ENCODE measurements at places on chromosomes 11 and 22.
A peak's percentile ranks its signal among the peaks of the same experiment; 100 is the strongest.

- no peak for DNase-seq
Measured at GRCh38 chr11:36738292-36738861, 140.3 kb upstream of the RAG2 start.

DNA sequence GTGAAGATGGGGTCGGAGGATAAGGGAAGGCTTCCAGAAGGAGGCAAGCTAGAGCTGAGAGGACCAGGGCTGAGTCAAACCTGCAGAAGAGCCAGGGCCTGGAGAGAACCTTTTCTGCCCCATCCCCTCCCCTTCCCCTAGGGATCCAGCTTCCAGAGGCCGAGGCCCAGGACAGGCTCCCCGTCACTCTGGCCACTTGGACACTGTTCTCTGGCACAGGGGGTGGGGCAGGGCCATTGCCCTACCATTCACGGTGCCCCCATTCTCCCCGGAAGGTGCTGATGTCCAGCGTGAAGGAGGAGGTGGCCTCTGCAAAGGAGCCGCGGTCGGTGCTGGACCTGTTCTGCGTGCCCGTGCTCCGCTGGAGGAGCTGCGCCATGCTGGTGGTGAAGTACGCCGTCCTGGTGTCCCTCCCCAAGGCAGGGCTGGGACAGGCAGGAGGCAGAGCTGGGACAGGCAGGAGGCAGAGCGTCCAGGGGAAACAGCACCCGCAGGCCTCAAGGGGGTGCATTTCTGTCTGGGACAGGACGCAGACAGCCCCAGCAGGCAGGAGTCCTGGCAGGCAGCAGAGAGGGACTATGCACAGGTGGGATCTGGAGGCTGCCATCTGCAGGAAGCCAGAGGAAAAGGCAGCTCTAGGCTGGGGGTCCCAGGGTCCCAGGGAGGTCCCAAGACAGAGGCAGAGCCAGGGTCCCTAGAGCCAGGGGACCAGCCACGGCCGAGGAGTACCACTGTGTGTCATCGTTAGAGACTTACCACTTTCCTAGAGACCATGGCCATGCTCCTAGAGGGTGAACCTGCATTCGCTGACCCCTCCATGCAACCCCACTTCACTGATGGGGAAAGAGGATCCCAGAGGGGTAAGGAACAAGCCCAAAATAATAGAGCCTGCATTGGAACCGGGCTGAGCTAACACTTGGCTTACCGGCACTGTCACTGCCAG, 25.8 kb upstream of the SLC22A12 start:
- no peak for DNase-seq

GRCh38 chr22:49009359-49010063, 818.2 kb downstream of the BRD1 start:
- DNase-seq = no peak

DNA sequence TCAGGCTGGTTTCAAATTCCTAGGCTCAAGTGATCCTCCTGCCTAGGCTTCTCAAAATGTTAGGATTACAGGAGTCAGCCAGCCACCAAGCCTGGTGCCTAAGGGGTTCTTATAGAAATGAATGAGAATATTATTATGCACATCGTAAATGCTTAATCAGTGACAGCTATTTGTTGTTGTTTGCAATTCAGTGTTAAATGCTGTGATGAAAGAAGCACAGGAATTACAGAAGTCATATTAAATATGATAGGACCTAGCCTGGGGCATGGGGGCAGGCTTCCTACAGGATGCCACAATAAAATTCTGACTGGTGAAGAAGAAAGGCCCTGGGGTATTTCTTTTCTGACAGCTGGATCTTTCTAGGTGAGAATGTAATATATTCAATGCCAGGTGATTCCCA, 13.9 kb upstream of the PATZ1 start:
- DNase-seq = no peak

DNA sequence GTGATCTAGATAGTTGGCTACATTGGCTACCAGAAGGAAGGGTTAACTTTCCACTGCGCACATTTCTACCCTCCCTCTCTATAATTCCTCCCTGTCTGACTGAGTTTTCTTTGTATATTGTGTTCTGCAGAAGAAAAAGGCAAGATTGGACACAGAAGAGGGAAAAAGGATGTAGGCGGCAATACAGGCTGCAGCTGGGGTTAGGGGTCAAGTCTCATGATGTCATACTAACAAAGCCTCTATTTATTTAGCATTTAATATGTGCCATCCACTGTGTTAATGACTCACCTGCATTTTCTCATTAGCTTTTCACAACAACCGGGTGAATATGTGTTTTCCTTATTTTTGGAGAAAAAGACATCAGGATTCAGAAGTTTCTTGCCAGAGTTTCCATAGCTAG, 2.0 kb downstream of the FAM83F start:
- DNase-seq = no peak

DNA sequence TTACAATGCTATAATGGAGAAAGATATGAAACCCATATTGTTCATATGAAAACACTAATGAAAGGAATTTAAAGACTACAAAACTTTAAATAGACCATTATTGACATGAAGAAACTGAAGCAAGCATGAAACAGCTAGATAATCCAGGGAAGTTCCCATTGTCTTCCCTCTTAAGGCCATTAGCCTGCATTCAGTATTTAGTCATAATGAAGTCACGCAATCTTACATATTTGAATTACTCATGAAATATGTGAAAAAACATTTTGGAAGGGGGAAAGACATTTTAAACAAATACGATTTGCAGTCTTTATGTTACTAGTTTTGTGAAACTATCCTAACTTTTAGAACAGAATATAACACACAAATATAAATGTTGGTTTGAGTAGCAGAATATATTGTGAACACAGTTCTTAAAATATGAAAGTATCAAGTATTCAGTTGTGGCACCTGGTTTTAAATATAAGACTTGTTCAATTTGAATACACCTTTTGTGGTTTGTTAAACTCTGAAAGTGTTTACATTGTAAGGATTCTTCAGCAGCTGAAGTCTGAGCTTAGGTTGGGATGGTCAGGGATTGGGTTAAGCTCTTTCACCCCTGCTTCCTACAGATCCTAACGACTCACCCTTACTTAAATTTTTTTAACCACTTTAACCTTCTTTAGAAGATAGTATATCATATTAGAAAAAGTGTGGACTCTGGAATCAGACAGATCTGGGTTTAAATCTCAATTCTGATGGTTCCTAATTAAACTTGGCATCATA, 500.3 kb upstream of the TENM4 start:
- DNase-seq = no peak

- DNase-seq = no peak
Measured at GRCh38 chr11:72141066-72141465, 5.5 kb downstream of the FOLR3 start.

DNA sequence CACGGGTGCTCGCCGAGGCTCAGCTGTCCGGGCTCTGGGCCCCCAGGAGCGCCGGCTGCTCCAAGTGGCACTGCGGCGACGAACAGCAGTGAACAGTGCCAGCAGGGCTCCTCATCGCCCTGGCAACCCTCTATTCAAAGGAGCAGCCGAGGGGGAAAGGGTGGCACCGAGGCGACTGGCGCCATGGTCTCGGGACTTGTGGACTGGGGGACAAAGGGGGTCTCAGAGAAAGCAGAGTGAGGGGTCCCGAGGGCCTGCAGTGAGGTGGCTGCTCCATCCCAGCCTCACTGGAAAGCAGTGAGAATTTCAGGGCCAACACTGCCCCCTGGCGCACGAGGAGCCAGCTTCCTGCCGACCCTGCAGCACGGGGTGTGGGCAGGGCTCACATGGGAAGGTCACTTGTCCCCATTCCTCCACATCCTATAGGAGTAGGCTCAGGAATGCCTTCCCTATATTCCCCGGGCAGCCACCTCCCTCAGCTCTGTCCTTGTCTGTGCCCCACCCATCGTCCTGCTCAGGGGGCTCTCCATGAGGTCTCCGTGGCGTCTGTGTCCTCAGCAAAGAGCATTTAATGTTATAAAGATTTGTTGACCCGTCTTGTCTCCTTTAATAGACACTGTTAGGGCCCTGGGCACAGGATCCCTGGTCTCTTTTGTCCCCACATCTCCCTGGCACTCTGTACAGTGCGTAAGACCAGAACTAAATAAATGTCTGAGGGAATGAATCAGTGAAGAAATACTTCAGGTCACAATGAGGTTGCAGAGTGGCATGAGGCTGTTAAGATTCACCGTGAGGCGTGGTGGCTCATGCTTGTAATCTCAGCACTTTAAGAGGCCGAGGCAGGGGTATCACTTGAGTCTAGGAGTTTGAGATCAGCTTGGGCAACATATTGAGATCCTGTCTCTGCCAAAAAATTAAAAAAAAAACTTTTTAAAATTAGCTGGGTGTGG, 26.4 kb downstream of the LRFN4 start:
- peak; percentile 51 for DNase-seq

GRCh38 chr22:19180234-19180633, 1.7 kb upstream of the SLC25A1 start:
- DNase-seq = no peak

- no peak for DNase-seq
Measured at GRCh38 chr11:2473361-2474058, 28.7 kb downstream of the KCNQ1 start.

Data from T-helper 9 cell (primary cell).